ENCODE measurements at places on chromosomes 16 and 17. TPM values are rescaled to one million over a fixed set of nuclear protein-coding genes. Genes with fewer than 3 reads are reported as not detected.

The GNGT2 gene
- total RNA-seq, result 0.42 TPM

The UMOD gene
- total RNA-seq, result not detected

The SERPINF2 gene
- total RNA-seq, result 0.66 TPM

The ESRP2 gene
- 42.7 TPM for total RNA-seq

The G6PC1 gene
- total RNA-seq, result not detected

The CYB5D1 gene
- total RNA-seq, result 8.4 TPM

The ODAD4 gene
- total RNA-seq, result 1.8 TPM

The RAB26 gene
- total RNA-seq, result 4.1 TPM

DNA sequence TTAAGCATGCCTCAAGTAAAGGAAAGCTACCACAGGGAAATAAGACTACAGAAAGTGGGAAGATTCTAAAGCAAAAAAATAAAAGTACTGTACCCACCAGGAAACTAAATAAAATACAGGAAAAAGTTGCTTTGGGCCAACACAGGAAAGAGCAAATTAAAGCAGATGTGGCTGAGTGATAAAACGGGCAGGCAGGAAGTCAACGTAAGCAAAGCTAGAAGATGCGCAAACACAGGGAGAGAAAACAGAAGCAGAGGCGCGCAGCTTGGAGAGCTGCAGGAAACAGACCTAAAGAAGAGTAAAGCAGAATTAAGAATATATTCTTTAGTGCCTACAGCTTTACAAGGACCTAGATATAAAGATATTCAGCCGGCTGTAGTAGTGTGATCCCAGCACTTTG, 21.7 kb downstream of the USP36 start:
- no peaks in the 10 kb centered on the region for H3K4me1 ChIP-seq
- no peak overlapping the region for H3K27ac ChIP-seq
- peaks cover 57% of the 10 kb centered on the region for H3K36me3 ChIP-seq
- H3K4me3 ChIP-seq, result no peak overlapping the region
- DNase-seq, result no peak

GRCh38 chr17:31111183-31111582, 16.4 kb downstream of the NF1 start:
- peaks cover 22% of the 10 kb centered on the region for H3K4me1 ChIP-seq
- H3K4me3 ChIP-seq, result no peak overlapping the region
- DNase-seq, result no peak
- no peaks in the 10 kb centered on the region for H3K36me3 ChIP-seq
- H3K27me3 ChIP-seq, result no peaks in the 10 kb centered on the region

- DNase-seq, result no peak
- H3K4me1 ChIP-seq, result peaks cover 13% of the 10 kb centered on the region
- H3K36me3 ChIP-seq, result no peaks in the 10 kb centered on the region
- 0 out of 2 replicates have a peak overlapping the region, but pooled peaks have one; percentile 39 for H3K27ac ChIP-seq
Observed at GRCh38 chr17:2688351-2689342, 22.9 kb downstream of the CLUH start.

- H3K27me3 ChIP-seq, result no peaks in the 10 kb centered on the region
- DNase-seq, result no peak
- peaks cover 43% of the 10 kb centered on the region for H3K4me1 ChIP-seq
- no peaks in the 10 kb centered on the region for H3K36me3 ChIP-seq
- H3K27ac ChIP-seq, result no peak overlapping the region
Observed at GRCh38 chr17:36920032-36921005, 17.0 kb upstream of the LHX1 start.

GRCh38 chr16:49200223-49200820, 81.3 kb downstream of the CBLN1 start:
- no peak overlapping the region for H3K4me3 ChIP-seq
- H3K27ac ChIP-seq, result no peak overlapping the region
- no peak for DNase-seq
- no peaks in the 10 kb centered on the region for H3K36me3 ChIP-seq

DNA sequence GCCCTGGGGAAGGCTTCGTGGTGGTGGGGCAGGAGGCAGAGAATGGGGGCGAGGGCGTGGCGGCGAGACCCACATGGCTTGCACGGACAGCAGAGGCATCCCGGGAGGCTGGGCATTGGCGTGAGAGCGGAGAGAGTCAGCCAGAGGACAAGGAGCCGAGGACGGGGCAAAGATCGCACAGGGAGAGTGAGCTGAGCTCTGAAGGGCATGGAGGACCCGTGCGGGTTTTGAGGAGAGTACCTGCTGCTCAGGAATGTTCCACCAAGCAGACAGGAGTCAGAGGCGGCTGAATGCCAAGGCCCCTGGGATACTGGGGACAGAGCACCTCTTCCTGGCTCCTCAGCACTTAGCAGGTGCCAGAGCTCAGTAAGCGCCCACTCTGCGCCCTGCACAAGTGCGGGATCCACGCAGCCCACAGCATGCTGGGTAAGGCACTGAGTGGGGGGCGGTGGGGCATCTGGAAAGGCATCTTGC, 47.8 kb downstream of the ARHGAP27 start:
- no peaks in the 10 kb centered on the region for H3K36me3 ChIP-seq
- H3K4me3 ChIP-seq, result no peak overlapping the region
- H3K27ac ChIP-seq, result no peak overlapping the region
- H3K27me3 ChIP-seq, result no peaks in the 10 kb centered on the region

- no peak overlapping the region for H3K4me3 ChIP-seq
- no peak for DNase-seq
- no peaks in the 10 kb centered on the region for H3K4me1 ChIP-seq
- H3K36me3 ChIP-seq, result peaks cover 3% of the 10 kb centered on the region
- H3K27me3 ChIP-seq, result no peaks in the 10 kb centered on the region
Observed at GRCh38 chr16:11484691-11485258, 101.9 kb downstream of the LITAF start.

DNA sequence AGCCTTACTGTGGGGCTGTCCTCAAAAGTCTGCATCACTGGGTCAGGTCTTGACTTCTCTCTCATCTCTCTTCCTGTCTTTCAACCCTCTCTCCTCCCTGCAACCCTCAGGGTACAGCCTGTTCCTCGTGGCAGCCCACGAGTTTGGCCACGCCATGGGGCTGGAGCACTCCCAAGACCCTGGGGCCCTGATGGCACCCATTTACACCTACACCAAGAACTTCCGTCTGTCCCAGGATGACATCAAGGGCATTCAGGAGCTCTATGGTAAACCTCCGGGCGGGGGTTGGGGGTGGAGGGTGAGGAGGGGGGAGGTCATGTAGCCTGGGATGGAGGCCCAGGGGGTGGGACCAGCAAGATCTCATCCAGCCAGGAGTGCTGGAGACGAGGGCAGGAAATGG, 12.7 kb downstream of the MMP2 start:
- peaks cover 8% of the 10 kb centered on the region for H3K4me1 ChIP-seq
- H3K27ac ChIP-seq, result no peak overlapping the region
- DNase-seq, result no peak
- H3K36me3 ChIP-seq, result no peaks in the 10 kb centered on the region
- no peak overlapping the region for H3K4me3 ChIP-seq
- H3K27me3 ChIP-seq, result no peaks in the 10 kb centered on the region

GRCh38 chr16:83403761-83404160, 404.0 kb upstream of the HSBP1 start:
- H3K36me3 ChIP-seq, result no peaks in the 10 kb centered on the region
- H3K4me1 ChIP-seq, result 0 out of 2 replicates have a peak, but pooled peaks cover 5% of the 10 kb centered on the region
- H3K27ac ChIP-seq, result no peak overlapping the region
- no peak overlapping the region for H3K4me3 ChIP-seq

DNA sequence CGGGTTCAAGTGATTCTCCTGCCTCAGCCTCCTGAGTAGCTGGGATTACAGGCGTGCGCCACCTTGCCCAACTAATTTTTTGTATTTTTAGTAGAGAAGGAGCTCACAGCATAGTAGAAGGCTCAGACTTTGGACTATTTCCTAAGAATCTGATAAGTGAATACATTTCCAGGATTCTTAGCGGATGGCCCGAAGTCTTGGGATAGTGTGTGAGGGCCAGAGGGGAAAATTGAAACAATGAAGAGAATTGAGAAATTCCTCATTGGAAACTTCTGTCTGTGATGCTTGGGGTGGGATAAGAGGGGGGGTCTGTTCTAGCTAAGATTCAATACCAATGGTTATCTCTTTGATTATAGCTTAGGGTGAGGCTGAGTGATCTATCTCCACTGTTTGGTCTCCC, 183.3 kb downstream of the MSI2 start:
- DNase-seq, result no peak
- no peaks in the 10 kb centered on the region for H3K36me3 ChIP-seq
- H3K4me1 ChIP-seq, result peaks cover 23% of the 10 kb centered on the region
- no peaks in the 10 kb centered on the region for H3K27me3 ChIP-seq

DNA sequence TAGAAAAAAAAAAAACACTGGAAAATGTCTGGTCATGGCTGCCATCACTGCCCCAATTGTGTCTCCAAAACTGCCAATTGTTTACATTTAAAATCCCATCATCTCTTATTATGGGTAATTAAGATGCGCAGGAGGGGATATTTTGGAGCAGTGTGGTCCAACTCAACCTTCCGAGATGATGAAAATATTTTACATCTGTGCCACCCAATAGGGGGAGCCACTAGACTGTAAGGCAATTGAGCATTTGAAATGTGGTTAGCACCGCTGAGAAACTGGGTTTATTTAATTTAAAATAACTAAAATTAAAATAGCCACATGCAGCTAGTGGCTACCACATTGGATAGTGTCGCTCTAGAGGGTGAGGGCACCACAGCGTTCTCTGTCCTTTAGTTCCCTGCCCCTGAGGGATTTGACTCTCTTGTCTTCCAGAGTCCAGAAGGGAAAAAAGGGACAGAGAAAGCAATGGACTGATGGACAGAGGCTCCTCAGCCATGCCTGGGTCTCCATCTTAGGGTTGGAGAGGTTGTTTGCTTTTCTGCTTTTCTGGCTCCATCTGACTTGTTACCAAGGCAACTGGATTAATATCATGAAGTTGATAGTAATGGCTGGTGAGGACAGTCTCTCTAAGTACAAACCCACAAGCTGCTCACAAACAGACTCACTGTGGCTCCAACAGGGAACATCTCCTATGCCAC, 3.5 kb downstream of the MPO start:
- peaks cover 30% of the 10 kb centered on the region for H3K27me3 ChIP-seq
- H3K27ac ChIP-seq, result no peak overlapping the region
- no peak overlapping the region for H3K4me3 ChIP-seq
- H3K36me3 ChIP-seq, result no peaks in the 10 kb centered on the region

DNA sequence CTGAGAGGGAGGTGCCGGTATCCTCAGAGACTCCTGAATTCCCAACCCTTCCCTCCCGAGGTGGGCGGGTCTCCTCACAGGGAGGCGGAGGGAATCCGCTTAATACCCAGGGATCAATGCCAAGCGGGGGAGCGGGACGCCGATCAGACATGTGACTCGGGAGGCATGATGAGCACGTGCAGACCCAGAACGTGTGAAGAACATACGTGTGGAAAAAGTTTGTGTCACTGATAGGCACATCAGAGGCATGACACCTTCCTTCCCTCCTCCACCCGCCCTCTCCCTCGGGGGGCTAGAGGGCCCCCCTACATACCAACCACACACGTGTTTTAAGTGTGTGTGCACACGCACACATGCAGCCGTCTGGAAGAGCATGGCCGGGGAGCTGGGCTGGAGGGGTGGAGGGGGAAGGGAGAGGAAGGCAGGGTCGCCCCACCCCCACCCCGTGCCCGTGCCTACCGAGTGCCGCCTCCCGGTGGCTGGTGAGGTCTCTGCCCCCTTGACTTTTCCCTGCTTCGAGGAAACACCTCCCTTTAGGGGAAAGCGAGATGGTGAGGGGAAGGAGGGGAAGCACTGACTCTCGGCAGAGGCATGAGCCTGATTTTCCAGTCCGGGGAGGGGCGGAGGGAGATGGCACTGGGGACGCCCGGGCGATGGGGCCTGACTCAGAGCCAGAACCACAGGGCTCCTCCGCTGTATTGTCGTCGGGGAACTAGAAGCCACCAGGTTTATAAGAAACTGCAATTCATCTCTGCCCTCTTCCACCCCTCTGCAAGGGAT, 12.1 kb upstream of the TBX21 start:
- H3K4me3 ChIP-seq, result peak overlapping the region; percentile 50
- peaks cover 17% of the 10 kb centered on the region for H3K4me1 ChIP-seq
- H3K27me3 ChIP-seq, result peaks cover 42% of the 10 kb centered on the region
- no peaks in the 10 kb centered on the region for H3K36me3 ChIP-seq
- no peak overlapping the region for H3K27ac ChIP-seq
